ENCODE measurements at places on chromosomes 1 and 21.

DNA sequence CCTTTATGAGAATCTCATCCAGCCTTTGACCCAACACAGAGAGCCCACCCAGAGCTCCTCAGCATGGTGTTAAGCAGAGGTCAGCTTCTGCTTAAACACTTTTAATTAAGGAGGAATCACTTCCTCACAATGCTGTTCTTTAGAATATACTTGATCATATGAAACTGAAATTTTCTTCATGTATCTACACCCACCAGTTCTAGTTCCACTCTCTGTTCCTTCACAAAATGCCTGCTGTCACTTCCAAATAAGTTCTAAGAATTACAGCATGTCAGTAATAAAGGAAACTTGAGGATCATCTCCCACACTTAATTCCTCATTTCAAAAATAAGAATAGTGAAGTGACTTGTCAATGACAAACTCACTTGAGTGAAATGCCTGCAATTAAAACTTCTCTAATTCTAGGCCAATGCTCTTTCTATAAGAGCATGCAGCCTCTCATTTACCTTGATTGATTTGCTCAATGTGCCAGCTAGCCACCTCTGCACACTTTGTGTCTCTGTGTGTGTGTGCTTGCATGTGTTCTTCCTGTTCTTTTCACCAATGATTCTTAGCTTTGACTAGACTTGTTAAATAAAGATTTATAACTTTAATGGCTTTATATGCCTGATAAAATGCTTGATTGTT lies 356.3 kb downstream of the PLPP3 start:
- DNase-seq: no peak

GRCh38 chr1:87682565-87682964 lies 353.9 kb downstream of the LMO4 start:
- no peak for DNase-seq

DNA sequence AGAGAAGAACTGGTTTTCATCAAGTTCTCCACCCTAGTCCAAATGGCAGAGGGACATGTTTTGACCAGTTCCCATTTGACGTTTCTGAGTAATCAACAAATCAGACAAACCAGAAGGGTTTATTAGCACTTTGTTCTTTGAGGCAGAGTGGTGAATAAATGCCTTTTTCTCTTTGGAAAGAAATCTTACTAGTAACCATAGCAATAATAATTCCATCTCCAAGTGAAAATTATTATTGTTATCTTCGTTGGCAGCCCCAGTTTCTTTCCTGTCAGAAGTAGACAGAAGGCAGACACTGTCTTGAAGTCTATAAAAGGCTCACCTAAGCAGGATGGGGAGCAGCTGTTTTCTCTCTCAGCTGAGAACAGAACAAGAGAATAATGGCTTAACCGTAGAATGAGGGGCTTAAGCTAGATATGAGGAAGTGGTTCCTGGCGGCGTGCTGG lies 391.6 kb downstream of the PBX1 start:
- DNase-seq: no peak

DNA sequence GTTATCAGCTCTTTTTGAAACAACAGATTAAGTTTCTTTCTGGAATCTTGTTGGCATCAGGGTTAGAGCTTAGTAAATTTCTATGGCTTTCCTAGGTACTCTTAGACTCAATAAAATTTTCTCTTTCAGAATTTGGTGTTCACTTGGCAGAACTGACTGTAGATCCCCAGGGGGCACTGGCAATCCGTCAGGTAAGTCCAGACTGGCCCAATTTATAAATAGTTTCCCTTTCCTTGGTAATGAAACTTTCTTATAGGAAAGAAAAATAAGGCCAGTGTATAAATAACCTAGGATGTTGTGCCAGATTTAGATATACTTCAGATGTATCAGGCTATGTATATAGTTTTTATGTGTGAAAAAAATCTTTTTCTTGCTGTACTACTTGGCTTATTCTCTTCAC lies 18.2 kb downstream of the IPO9 start:
- no peak for DNase-seq

DNA sequence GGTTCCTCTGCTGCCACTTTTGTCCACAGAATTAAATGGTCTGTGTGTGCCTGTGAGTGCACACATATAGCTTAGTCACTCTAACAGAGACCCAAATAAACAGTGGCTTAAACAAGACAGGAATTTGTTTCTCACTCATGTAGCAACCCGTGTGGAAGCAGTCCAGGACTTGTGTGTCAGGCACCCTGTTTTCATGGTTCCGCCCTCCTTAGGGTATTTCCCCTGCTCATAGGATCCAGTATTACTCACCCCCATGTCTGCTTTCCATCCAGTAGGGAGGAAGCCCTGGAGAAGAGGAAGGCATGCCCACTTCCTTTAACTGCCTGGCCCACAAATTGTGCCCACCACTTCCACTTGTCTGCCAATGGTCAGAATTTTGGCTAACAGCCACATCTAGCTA lies 41.3 kb upstream of the TACSTD2 start:
- DNase-seq: no peak

GRCh38 chr1:15627343-15627988 lies 10.2 kb downstream of the DDI2 start:
- DNase-seq: no peak

GRCh38 chr1:205496661-205497060 lies 7.8 kb upstream of the CDK18 start:
- no peak for DNase-seq

GRCh38 chr1:51274676-51275075 lies 38.6 kb downstream of the RNF11 start:
- no peak for DNase-seq

DNA sequence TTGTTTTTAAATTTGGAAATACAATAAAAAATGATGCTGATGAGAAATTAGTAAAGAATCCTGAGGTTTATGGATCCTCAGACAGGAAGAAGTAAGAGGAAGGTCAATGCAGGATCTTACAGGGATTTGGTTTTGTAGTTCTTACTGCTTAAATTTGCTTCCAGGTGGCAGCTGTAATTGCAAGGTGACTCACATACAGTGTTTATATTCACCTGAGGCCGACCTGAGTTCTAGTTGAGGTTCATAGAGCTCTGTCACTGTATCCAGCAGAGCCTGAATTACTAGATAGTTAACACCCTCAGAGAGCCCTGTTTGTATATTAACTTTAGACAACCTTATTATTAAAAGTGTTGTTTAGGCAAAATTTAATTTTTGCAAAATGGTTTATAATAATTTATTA lies 1.4 kb upstream of the WDR26 start:
- no peak for DNase-seq

GRCh38 chr1:208151728-208152598 lies 92.2 kb downstream of the PLXNA2 start:
- no peak for DNase-seq

DNA sequence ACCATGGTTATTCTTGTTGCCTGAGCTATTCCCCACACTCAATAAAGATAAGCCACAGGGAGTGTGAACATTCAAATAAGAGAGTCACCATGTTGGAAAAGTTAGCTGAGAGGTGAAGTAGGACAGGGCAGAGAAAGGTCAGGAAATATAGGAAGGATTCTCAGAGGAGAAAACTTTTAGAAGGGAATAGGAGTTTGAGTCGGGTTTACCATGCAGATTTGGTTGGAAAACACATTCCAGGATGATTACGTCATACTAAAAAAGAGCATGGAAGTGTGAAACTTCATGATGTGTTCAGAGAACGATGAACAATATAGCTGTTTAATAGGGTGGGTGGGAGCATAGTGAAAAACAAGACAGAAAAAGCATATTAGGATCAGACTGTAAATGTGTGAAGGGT lies 1125.3 kb upstream of the ADGRL2 start:
- DNase-seq: no peak
